ENCODE measurements at places on chromosomes 11 and 22.
A peak's percentile ranks its signal among the peaks of the same experiment; 100 is the strongest.

GRCh38 chr11:61123775-61124571, 21.7 kb downstream of the CD5 start:
- DNase-seq, result no peak

DNA sequence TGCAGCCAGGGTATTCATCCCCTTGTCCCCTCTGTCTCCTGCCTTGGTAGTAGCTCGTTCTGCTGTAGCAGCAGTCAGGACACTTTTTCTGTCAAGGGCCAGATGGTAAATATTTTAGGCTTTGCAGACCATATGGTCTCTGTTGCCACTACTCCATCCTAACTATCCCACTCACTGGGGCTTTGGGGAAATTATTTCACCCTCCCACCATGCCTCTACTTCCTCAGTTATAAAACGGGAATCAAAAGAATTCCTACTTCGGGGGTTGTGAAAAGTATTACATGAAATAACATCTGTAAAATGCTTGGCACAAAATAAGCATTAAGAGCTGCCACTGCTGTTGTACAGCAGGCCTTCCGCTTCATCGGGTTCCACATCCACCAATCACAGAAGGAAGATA, 89.9 kb upstream of the LDLRAD3 start:
- no peak for DNase-seq

GRCh38 chr11:121741761-121742361, 289.1 kb upstream of the SORL1-AS1 start:
- no peak for DNase-seq

- DNase-seq, result no peak
Measured at GRCh38 chr11:3617990-3618389, 23.8 kb downstream of the ART5 start.

GRCh38 chr22:22910272-22911240, 22.9 kb downstream of the IGLL5 start:
- no peak for DNase-seq

DNA sequence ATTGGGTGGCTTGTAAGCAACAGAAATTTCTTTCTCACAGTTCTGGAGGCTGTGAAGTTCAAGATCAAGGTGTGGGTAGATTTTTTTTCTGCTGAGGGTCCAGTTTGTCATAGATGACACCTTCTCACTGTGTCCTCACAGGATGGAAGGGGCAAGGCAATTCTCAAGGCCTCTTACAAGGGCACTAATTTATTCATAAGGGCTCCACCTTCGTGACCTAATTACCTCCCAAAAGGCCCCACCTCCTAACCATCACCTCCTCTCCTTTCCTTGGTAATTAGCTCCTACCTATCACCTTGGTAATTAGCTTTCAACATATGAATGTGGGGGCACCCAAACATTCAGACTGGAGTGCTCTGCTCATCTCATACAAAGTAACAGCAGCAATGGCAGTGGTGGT, 92.3 kb upstream of the CD44 start:
- DNase-seq, result no peak

DNA sequence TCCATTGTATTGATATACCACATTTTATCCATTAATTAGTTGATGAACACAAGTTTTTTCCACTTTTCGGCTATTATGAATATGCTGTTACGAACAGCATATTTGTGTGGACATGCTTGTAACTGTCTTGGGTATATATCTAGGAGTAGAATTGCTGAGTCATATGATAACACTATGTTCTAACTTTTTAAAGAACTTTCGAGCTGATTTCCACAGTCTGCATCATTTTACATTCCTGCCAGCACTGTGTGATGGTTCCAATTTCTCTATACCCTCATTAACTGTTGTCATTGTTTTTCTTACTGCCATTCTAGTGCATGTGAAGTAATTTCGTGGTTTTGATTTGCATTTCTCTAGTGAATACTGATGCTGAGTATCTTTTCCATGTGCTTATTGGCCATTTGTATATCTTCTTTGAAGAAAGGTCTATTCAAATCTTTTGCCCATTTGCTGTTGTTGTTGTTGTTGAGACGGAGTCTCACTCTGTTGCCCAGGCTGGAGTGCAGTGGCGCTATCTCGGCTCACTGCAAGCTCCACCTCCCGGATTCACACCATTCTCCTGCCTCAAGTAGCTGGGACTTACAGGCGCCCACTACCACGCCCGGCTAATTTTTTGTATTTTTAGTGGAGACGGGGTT, 7.4 kb upstream of the RCE1 start:
- DNase-seq, result no peak

DNA sequence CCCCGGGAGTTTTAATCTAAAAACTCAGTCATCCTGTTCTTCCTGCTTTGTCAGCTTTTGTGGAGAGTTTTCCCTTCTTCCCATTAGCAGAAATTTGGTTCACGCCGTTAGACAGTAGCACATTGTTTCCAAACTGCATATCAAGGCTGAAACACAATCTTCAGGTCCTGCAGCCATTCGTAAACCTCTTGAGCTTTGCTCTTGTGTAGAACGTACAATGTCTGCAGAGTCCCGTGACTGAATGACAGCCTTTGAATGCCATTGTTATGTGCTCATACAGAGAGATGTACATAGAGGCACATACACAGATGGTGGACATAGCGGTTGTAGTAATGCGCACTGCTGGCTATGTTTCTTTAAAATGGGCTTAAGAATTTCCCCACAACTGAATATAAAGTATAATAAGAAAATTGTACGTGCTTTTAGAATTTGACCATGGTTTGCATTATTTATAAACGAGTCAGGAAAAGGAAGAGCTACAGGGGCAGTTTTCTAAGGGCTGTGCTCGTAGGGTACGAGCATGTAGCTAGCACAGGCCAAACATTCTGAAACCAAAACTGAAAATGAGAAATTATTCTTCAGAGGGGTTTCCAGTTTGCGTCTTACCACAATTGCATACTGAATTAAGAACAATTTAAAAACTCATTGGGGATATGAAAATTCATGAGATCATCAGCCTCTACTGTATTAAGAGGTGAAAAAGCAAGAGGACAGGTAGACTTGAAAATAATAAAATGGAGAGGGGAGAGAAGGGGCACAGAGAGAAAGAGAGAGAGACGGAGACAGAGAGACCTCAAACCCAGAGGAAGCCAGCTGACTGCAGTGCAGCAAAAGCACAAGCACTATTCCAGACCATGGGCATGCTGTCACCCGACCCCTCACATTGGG, 310.1 kb downstream of the CADM1 start:
- DNase-seq, result no peak

- DNase-seq, result peak; percentile 77
Measured at GRCh38 chr22:17359501-17359900, 9.8 kb upstream of the CECR2 start.

DNA sequence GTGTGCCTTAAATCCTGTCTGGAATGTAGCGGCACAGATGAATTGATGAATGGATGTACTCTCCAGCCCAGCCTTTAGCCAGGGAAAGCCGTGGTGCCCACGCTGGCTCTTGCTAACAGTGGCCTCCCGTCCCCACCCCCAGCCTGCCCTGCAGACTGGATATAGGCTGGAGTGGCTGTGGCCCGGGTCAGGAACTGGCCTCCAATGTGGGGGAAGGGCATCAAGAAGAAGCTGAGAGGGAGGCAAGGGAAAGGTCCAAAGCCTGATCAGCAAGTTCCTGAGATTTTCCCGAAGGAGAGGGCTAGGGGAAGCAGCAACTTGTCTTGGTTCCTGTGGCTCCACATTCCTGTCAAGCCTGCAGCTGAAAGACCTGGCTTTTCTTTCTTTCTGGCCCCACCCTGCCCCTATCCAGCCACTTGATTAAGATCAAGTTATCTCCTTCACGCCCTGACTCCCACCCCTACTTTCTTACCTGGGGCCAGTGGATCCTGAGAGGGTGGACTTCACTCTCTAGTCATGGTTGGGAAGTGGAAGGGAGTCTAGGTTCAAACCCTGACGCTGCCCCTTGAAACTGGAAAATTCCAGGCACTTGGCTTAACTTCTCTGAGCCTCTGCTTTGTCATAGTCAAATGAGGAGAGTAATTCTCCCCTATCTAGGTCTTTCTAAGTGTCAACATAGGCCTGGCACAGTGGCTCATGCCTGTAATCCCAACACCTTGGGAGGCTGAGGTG, 11.0 kb upstream of the MICALL1 start:
- no peak for DNase-seq

DNA sequence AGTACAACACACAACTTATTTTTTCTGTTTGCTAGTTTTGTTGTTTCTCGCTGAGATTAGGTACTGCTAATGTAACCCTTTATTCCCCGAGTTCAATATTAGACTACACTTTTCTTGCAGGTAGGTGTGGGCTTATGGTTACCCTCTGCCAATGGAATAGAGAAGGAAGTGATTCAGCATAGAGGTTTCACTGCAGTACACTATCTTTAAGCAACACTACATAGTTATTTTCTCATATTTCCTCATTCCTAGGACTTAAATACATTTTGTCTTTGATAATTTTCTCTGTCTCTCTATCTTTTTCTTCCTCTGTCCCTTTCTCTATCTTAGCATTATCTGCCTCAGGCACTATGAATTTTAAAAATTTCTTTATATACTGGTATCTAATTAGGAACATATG, 791.0 kb downstream of the FAM181B start:
- peak; percentile 2 for DNase-seq

GRCh38 chr11:128757235-128757711, 63.4 kb downstream of the FLI1 start:
- peak; percentile 98 for DNase-seq

DNA sequence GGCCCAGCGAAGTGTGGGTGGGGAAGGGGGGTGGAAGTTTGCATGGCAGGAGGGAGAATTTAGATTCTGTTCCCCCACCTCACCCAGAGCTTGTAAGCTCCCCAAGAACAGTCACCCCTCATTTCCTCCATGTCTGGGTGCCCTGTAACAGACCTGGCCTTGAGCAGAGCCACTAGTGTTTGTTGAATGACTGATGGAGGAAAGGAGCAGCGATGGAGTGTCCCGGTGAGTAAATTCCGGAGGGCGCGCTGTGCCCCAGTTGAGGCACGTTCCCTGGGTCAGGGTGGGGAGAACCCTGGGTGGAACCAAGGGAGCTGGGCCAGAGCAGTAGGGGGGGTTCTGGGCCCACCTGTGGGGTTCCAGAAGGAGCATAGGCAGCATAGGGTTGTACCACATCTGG, 827 bp downstream of the NAALADL1 start:
- no peak for DNase-seq

GRCh38 chr11:73143126-73143838, 1.2 kb upstream of the FCHSD2 start:
- DNase-seq, result peak; percentile 82

DNA sequence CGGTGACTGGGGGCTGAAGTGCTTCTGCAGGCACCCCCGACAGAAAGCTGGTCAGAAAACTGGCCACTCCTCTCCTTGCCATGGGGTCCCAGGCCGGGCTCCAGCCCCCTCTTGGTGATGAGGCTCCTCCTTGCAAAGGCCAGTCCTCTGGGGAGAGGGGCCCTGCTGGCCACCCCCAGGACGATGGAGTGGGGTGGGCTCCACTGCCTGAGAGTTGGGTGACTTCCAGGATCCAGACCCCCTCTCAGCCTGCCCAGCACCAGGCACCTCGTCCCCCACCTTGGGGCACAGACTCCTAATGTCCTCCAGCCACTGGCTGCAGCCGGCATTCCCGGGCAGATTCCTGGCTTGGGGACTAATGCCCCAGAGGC, 441 bp upstream of the RPS6KA4 start:
- no peak for DNase-seq

DNA sequence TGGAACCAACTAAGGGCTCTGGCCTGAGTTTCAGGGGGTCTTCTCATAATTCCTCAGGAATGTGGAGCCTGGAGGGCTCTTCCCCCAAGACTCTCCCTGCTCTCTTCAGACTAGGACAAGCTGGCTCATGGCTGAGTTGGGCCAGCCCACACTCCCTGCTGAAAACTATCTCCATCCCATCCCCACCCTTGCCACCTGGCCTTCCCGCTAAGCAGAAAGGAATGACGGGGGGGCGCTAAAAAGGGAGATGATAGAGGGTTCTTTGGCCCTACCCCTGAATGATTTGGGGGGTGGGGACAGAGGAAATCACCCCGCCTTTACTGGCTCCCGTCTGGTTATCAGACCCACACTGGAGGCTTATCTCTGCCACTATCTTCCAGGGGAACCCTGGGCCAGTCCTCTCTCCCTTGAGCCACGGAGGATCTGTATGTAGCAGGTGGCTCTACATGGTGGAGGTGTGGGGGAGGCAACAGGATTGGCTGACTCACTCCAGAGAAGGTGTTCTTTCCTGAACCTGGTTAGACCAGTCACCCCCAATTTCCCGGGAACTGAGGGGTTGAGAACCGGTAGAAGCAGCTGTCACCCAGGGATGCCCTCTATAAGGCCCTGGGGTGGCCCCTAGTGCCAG, 5.7 kb downstream of the SMTN start:
- no peak for DNase-seq

DNA sequence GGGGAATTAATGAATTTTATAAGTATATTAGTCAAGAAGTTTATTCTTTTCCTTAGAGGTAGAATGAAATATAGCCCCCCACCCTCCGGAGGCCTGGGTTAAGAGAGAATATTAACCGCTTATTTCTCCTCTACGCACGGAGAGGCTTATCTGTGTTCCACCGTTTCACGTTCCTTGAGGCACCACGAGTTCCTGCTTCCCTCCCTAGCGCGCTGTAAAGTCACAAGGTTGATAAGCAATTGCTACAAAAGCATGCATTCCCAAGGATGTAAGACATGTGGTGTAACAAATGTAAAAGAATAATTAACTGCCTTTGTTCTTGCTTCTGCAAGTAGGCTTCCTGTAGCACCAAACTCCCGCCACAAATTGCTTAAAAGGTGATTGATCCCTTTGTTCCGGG, 1.5 kb upstream of the ANKRD42 start:
- DNase-seq, result no peak

- DNase-seq, result peak; percentile 10
Measured at GRCh38 chr11:115941481-115941993, 437.3 kb upstream of the CADM1 start.

DNA sequence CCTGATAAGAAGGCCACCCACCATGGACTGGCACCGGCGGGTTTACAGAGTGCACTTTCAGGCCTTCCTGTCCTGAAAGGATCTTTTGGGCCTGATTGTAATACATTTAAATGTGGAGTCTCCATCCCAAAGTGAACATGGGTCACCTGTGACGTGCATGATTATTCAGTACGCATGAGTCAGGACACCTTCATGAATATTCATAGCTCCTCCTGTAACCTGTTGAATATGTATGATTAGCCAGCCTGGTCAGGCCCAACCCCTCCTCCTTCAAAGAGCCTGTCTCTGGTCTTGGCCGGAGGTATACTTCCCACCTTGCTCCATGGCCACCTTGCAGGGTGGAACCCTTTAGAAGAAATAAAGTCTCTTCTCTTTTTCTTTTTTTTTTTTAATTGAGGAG, 75.9 kb upstream of the NUP50 start:
- no peak for DNase-seq

GRCh38 chr11:69698362-69698761, 5.5 kb downstream of the FGF19 start:
- DNase-seq, result no peak

DNA sequence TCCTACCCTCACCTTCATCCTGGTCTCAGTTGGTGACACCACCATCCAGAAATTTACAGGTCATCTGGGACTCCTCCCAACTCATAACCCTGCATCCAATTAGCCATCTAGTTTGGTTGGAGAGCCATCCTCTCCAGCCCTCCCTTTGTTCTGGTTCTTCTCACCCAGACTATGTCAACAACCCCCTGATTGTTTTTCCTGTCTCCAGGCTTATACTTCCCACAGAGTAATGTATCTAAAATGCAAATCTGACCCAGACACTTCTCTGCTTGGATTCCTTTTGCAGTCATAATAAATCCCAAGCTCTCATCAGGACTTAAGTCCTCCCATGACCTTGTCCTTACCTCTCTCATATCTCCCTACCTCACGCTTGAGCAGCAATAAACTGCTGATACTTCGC, 3.0 kb downstream of the TTC12 start:
- DNase-seq, result no peak

Data from common myeloid progenitor, CD34-positive (primary cell).